Fibroblast of skin of right quadriceps (primary cell): ENCODE measurements at places on chromosomes 2 and 18.

GRCh38 chr18:37476182-37476581 is 89.4 kb downstream of the CELF4 start:
- DNase-seq = peak; percentile 15

DNA sequence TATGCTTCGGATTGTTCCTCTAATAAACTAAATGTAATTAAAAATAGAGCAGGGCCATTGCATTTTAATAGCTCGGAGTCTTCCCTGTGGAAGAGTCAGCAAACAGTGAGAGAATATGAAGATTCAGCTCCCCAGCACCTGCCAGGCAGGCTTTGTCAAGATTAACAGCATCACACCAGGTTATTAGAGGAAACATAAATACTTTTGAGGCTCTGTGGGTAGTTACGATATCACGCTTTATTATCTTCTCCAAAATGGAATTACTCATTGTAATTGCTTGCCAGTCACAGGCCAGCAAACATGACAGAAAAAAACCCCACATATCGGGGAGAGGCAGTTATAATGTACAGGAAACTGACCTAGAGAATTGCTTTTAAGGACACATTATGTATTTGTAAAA is 303.9 kb downstream of the CPS1 start:
- DNase-seq = no peak

GRCh38 chr2:72057308-72057707 is 90.4 kb downstream of the CYP26B1 start:
- no peak for DNase-seq

DNA sequence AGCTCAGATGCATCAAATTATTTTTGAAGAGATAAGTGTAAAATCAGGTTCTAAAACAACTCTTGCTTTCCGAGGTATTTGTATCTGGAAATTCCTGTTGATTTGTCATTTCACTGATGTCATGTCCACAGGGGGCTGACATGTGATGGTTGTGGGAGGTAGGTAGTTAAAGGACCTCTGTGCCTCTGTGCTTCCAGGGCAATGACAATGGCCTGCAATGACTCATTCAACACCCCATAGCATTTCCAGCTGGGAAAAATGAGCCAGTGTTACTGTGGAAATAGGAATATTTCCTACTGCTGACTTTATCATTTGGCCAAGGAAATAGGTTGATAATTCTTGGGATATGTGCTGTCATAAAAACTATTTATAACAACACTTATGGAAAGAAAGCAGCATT is 86.2 kb upstream of the CCDC195 start:
- DNase-seq = peak; percentile 50

- DNase-seq = peak; percentile 98
Measured at GRCh38 chr2:222709191-222709891, 37.9 kb downstream of the MOGAT1 start.

DNA sequence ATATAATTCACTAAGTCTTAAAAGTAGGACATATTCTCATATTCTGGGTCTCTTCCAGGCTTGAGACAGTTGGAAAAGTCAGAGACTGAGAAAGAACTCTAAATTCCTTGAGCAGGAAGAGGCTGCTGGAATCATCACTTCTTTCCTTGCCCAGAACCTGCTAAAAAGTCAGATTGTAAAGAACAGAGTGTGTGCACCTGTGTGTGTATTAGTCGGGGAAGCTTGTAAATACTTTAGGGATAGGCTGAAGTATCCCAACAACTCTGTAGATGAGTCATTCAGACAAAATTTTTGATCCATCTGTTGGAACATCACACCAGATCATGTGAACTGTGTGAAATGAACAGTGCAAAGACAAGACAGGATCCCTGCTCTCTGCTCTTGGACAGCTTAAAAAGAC is 16.1 kb downstream of the GAREM1 start:
- DNase-seq = no peak

GRCh38 chr18:45161850-45162249 is 453.4 kb upstream of the SLC14A2 start:
- no peak for DNase-seq

GRCh38 chr18:45670281-45670962 is 53.6 kb upstream of the SLC14A1 start:
- peak; percentile 60 for DNase-seq

- no peak for DNase-seq
Measured at GRCh38 chr18:60753753-60754152, 381.2 kb upstream of the MC4R start.

DNA sequence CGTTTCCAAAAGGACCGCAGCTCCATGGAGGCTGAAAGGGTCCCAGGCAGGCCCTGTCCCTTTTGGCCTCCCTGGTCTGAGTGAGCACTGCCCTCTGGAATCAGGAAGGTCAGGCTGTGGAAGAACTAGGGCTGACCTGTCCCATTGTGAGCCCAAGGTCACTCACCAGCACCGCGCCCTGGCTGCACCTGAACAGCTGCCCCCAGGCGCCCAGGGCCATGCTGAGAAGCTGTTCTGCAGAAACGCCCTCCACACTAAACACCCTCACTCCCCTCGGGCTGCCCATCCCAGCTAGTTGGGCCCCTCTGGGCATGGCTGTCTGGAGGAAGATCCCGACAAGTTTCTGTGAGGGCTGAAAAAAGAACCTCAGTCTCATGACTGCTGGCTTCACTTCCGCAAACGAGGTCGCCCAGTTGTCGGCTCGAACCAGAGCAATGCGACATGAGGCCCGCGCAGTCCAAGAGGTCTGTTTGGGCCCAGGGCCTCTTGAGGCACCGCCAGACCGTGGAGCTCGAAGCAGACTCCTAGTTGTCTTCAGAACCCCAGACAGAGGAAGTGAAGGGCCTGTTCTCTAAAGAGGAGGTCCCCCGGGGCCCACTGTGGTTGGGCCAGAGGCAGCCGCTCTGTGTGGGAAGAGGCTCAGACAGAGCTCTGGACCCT is 64.4 kb downstream of the INPP5D start:
- no peak for DNase-seq

DNA sequence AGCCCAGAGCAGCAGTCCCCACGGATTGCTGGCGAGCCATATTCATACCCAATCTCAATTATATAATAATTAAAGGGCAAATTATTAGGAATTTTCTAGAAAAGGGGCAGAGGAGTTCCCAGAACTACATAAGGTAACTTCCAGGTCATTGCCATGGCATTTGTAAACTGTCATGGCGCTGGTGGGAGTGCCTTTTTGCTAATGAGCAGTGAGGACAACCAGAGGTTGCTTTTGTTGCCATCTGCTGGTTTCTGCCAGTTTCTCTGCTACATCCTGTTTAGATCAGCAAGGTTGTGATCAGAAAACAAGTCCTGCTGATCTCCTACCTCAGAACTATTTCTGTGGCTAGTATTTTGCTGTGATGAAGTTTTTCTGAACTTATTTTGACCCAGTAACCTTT is 159.8 kb upstream of the PIEZO2 start:
- DNase-seq = peak; percentile 39

DNA sequence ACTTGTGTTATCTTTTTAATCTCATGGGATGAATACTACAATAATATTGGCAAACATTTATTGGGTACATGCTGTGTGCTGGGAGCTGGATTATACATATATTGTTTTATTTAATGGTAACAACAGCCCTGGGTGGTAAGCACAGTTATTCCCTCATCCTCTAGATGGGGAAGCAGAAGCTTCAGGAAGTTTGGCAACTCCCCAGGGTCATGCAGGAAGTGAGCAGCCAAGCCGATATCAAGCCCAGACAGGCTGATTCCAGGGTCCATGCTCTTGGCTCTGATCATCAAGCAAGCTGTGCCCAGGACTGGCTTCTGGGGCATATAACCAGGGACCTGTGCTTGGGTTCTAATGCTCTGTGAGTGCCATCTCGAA is 155.8 kb downstream of the ZNF516 start:
- DNase-seq = no peak

DNA sequence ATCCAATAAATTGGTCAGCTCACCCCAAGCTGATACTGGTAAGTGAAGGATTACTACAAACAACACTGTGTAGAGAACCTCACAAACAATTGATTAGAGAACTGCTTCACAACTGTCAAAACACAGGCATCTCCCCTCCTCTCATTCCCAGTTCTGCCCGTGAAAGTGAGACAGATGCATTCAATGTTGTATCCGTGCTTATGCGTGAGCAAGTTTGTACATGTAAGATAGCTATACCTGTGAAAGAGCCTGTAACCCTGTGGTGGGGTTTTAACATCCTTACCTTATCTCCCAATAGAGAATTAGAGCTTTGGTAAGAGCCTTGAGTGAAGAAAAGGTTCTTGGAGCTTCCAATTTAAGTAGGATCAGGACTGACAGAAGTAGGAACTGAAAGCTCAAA is 9.1 kb downstream of the MARCHF4 start:
- no peak for DNase-seq

DNA sequence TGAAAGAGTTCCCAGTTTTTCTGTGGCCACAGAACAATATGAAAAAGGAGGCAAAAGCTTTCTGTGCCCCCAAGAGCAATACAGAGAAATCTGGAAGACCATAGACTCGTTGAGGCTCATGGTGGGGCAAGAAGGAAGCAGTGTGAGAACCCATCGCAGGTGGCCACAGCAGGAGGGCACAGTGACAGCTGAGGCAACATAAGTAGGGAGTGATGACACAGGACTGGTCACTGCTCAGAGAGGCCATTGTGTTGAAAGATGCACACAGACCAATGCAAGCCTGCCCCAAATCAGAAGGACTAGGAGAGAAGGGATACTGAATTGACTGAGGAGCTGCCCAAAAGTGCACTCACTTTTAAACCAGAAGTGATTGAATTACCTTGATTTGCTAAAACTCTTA is 483.6 kb downstream of the EPHA4 start:
- no peak for DNase-seq

- DNase-seq = no peak
Measured at GRCh38 chr2:241762933-241763369, 13.7 kb upstream of the GAL3ST2 start.

DNA sequence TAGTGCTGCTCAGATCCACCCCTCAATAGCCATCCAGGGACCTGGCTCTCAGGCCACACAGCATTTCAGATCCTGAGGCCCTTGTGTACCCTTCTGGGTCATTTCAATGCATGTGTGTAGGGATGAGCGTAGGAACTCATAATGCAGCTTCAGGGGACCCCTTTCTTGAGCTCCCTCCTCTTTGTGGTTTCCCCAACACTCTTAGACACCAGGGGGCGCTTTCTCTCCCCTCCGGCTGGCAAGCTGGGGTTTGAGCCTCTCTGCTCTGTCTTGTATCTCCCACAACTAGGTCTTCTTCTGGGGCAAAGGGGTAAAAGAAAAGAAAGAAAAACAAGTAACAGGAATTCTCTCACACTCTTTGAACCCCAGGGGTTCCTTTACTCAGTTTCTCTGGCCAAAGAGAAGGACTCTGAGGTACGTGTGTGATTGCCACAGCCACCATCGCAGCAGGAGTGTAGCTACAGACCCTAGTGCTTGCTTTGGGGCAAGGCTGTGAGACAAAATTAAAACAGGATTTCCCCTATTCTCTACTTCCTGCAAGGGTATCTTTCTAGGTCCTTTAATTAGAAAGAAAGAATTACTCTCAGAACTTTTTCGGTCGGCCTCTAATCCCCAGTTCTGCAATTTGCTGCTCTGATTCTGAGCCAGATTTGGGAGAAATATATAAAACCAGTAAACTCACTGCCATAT is 38.0 kb downstream of the CABYR start:
- peak; percentile 44 for DNase-seq

- DNase-seq = no peak
Measured at GRCh38 chr2:35114765-35115164, 1240.8 kb upstream of the CRIM1 start.

GRCh38 chr2:172093416-172094293 is 8.3 kb downstream of the DLX1 start:
- DNase-seq = no peak

GRCh38 chr2:202215179-202215578 is 23.2 kb downstream of the SUMO1 start:
- DNase-seq = peak; percentile 14

DNA sequence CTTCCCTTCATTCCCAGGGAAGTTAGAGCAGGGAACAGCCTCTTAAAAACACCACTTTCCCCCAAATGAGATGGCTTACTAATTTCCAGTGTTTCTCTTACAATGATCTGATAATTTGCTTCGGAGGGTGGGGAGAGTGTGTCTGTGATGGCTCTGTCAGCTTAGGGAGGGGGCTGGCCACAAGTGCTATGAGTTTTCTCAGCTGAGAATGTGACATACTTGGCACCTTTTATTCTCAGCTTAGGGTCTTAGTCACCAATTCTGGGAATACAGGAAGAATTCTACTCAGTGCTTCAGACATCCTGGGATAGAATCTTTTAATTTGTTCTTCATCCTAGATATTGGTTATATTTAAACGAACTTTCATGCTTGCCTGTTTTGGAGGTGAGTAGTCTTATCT is 64.4 kb downstream of the AOX1 start:
- peak; percentile 5 for DNase-seq

GRCh38 chr2:16035747-16036745 is 95.7 kb downstream of the MYCN start:
- DNase-seq = no peak

- no peak for DNase-seq
Measured at GRCh38 chr18:23998820-23999219, 15.7 kb upstream of the TTC39C start.

DNA sequence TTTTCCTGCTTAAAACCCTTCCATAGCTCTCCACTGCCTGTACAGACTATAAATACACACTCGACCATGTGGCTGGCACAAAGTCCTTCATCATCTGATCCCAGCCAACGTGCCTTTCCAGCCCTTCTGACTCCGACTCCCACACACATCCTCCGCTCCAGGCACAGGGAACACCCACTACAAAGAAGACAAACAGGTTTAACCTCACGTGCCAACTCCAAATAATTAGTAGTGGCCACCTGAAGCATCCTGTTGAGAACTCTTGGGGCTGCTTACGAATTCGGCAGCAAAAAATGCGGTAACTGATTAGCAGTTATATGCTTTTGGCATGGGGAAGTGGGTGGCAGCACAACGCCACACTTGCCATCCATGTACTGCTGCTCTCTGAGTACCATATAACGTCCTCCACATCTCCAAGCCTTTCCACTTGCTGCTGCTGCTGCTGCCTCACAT is 12.1 kb downstream of the SPIRE1 start:
- no peak for DNase-seq

DNA sequence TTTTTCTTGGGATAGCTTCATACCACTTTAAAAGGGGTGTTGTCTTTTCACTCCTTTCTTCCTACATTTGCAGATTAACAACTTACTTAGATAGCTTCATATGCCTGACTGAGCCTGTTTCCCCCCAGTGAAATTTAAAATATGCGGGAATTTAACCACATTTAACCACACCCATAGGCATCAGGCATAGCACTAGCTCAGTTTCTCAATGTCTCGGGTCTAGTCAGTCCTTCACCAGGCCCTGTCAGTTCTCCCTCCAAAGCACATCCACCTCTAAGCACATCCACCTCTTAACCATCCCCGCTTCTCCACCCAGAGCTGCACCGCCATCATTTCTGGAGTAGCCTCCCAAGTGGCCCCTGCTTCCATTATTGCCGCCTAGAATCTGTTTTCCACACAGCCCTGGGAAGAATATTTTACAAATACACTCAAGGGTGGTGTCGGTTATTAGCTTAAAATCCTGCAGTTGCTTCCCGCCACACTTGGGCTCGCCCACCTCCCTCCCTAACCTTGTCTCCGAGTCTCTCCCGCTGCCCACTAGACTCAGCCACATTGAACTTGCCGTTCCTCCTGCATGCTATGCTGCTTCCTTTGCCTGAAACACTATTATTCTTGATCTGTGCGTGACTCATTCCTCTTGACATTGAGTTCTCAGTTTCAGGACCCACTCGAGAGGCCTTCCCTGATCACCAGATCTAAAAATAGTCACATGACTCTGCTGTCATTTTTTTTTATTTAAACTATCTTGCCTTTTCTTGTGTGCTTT is 68.3 kb downstream of the SPTBN1 start:
- DNase-seq = peak; percentile 80

- DNase-seq = no peak
Measured at GRCh38 chr2:105490956-105491355, 92.1 kb upstream of the FHL2 start.

- no peak for DNase-seq
Measured at GRCh38 chr2:157152362-157152761, 105.1 kb upstream of the GALNT5 start.
